ENCODE measurements at places on chromosomes 13 and 19.

DNA sequence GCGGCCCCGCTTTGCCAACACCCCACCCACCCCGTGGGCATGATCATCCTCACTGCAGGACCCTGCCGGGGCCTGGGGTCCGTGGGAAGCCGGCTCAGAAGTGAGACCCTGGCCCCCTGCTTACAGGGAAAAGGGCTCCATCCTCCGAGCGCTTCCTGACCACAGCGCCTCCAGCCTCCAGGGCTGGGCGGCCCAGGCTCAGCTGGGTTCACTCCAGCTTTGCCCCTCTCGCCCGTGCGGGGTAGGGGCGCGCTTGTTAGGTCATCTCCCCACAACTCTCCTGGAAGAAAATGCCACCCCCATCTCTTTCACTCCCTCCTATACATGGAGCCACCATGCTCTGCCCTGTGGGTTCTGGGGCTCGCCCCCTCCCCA lies 6.6 kb upstream of the C1QTNF9B start:
- no peak for DNase-seq

GRCh38 chr13:78623132-78623531 lies 19.8 kb upstream of the POU4F1 start:
- DNase-seq: no peak

GRCh38 chr19:16470911-16471811 lies 609 bp downstream of the EPS15L1 start:
- DNase-seq: no peak

GRCh38 chr19:1266129-1266915 lies 2.8 kb upstream of the CIRBP start:
- peak; percentile 93 for DNase-seq

DNA sequence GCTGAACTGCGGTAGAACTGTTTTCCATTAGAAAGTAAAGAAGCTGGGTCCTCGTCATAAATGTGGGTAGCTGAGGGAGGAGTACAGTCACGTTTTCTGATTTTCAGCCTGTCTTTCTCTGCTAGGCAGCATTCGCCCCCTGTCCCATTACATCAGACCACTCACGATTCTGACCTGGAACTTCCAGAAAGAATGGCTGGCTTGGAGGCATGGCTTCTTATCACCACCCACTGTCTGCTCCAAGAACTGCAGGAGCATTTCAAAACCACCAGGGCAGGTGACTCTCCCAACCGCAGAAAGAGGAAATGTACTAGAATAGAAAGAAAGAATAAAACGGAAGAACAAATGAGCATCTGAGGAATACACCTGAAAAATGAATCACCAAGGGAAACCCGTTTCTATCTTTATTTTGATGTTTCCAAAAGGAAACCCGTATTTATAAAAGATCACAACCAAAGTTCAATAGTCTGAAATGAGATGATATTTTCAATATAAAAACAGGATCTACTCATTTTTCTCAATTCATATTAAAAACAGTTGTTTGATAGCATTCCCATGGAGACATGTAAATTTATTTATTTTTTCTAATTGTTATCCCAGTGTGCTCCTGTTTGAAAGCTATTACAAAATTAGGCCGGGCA lies 22.1 kb upstream of the POMP start:
- DNase-seq: peak; percentile 50

- no peak for DNase-seq
Observed at GRCh38 chr19:9871626-9872338, 36.7 kb downstream of the PIN1 start.

DNA sequence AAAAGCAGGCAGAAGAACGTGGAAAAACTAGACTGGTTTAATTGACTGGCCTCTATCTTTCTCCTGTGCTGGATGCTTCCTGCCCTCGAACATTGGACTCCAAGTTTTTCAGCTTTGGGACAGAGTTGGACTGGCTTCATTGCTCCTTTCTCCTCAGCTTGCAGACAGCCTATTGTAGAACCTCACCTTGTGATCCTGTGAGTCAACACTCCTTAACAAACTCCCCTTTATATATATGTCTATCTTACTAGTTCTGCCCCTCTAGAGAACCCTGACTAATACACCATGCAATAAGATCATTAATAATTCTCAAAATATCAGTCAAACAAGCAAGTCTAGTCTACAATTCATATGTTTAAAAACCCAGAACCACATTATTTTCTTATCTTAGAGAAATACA lies 662.4 kb downstream of the TBC1D4 start:
- no peak for DNase-seq

DNA sequence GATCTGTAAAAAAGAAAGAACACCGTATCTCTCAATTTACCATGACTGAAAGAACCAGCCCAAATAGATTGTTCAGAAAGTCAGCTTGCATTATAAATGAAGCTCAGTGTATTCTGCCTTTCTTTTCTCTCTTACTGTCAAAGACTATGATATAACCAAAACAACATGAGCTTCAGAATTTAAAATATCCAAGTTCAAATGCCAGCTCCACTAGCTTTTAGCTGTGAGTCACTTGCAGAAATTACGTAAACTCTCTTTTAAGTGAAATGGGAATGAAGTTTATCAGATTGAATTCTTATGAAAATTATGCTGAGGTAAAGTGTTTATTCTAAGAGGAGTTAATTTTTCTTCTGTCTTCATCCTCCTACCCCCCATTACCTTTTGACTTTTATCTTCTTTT lies 20.0 kb upstream of the POSTN start:
- no peak for DNase-seq

- DNase-seq: peak; percentile 26
Observed at GRCh38 chr13:95296326-95296925, 4.8 kb downstream of the ABCC4 start.

GRCh38 chr19:10617409-10618121 lies 7.8 kb upstream of the SLC44A2 start:
- DNase-seq: no peak

DNA sequence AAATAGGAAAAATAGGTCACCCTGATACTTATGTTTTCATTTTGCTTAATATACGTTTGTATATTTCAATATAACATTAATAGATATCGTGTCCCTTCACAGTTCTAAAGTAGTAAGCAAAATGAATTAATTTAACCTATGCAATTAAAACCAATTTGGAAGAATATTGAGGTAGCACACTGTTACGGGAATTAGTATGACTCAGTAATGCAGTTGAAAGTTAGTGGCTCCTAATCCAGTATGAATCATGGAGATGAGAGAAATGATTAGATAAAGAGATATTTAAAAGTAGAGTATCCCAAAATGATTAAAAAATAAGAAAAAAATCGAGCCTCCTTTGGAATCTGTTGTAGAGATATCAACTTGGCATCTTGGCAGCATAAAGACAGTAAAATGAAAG lies 177.0 kb upstream of the SLITRK6 start:
- no peak for DNase-seq

GRCh38 chr19:57110592-57111328 lies 9.0 kb upstream of the USP29 start:
- DNase-seq: no peak

DNA sequence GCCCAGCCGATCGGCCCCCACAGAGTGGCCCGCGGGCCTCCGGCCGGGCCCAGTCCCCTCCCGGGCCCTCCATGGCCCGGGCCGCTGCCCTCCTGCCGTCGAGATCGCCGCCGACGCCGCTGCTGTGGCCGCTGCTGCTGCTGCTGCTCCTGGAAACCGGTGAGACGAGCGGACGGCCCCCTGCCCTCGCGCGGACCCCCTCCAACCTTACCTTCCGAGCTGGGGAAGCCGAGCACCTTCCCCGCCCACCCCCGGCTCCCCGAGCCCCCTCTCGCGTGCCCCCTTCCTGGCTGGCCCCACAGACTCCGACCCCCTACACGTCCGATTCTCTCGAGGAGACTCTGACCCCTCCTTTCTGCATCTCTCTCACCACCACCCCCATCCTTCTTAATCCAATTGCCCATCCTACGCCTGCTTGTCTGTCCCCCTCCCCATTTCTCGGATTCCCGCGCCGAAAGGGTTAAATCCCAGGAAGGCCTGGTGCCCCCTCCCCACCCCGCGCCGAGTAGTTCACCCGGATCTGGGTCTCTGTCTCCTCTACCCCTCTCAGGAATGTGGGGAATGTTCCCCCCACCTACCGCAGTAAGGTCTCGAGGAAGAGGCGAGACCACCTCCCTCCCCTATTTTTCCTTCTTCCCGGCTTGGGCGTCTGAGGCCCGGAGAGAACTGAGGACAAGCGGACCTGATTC lies 502 bp downstream of the NECTIN2 start:
- no peak for DNase-seq

DNA sequence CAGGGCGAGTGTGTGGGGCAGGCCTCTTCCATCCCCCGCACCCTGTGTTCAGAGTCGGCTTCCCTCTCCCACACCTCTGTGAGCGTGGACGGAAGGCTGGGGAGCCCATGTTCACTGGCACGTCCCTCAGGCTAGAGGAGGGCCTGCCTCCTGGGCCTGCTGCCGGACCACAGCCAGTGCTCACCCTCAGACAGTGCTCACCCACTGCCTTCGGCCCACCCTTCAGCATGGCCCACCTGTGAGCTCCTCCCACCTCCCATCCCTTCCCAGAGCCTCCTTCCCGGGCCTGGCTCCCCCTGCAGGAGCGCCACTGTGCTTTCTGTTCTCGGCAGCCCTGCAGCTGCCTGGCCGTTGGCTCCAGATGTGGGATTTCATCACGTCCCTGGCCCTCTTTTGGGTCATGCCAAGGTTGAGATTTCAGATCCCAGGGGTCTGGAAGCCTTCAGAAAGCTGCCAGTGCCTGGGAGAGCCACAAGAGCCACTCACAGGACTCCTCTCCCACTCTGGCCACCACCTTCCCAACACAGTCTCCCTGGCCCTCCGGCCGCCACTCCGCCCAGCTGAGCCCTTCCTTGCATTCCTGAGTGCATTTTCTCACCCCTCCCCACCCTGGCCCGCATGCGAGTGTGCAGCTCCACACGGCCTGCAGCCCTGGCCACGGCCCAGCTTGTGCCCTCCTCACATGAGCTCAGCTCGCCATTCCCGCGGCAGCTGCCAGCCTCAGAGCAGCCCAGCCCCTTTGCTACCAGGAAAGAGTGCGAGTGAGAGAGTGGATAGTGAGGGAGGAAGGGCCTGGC lies 25.3 kb downstream of the CAPN12 start:
- DNase-seq: no peak

DNA sequence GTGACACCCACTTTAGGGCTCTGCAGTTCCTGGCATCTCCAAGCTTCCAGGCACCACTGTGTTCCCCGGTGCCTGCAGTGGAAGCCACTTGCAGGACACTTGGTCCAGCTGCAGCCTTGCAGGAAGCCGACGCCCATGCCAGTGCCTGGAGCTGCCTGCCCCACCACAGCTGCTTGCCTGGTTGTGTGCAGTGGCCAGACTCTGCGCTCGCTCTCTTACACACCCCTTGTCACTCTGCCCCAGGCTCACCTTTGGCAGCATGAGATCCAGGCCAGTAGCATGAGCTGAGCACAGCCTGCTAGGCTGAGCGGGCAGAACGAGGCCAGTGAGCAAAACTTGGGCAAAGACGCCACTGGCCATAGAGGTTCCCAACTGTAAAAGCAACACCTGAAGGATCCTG lies 57.7 kb downstream of the SLITRK1 start:
- no peak for DNase-seq

DNA sequence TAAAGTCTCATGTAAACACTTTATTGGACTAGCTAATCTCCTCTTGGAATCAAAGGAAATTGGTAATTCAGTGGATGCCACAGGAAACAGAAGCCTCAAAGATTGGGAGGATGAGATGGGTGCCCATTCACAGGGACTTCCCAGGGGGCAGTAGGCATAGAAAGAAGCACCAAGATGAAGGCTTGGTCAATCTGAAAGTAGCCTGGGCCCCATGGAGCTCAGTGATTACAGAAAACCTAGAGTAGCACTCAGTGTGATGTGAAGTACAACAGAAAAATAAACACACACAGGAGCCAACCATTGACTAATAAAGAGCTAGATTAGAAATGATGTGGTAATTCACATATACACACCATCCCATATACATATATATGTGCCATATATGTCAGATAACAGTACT lies 560.6 kb downstream of the TBC1D4 start:
- no peak for DNase-seq
